ENCODE measurements at places on chromosomes 16 and 17.

DNA sequence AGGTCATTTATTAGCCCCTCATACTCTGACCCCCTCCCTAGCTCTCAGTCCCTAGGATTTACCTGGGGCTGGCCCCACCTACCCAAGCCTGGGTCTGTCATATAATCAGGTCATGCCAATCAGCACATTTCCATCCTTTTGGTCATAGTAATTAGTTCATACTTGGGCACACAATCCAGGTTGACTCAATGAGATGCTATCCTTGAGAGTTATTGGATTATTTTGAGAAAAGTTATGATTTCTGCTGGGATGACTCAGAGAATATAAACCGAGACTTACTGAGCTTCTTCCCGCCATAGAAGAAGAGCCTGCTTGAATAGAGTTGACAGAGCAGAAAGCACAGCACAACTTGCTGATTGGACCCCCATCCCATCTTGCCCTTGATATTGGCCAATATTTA is 331.5 kb downstream of the CBLN1 start:
- no peak for DNase-seq

DNA sequence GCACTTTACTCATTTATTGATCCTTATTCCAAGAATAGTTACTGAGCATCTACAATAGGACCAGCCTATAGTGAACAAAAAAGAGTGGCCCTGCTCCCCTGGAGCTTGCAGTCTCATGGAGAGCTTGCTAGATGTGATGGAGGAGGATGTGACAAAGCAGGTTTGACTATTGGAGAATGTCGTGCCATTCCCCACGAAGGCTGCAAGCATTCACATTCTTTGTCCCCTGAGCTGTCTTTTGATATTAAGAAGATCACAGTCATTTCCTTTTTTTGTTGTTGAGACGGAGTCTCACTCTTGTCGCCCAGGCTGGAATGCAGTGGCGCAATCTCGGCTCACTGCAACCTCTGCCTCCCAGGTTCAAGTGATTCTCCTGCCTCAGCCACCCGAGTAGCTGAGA is 115.0 kb upstream of the ADAMTS18 start:
- DNase-seq: no peak

- peak; percentile 56 for DNase-seq
Measured at GRCh38 chr16:30382111-30382881, at the start of gene SEPTIN1. TSS of gene SEPTIN1 (minus strand) at chr16:30382561. CDS start at chr16:30382542, 19 bp downstream.

DNA sequence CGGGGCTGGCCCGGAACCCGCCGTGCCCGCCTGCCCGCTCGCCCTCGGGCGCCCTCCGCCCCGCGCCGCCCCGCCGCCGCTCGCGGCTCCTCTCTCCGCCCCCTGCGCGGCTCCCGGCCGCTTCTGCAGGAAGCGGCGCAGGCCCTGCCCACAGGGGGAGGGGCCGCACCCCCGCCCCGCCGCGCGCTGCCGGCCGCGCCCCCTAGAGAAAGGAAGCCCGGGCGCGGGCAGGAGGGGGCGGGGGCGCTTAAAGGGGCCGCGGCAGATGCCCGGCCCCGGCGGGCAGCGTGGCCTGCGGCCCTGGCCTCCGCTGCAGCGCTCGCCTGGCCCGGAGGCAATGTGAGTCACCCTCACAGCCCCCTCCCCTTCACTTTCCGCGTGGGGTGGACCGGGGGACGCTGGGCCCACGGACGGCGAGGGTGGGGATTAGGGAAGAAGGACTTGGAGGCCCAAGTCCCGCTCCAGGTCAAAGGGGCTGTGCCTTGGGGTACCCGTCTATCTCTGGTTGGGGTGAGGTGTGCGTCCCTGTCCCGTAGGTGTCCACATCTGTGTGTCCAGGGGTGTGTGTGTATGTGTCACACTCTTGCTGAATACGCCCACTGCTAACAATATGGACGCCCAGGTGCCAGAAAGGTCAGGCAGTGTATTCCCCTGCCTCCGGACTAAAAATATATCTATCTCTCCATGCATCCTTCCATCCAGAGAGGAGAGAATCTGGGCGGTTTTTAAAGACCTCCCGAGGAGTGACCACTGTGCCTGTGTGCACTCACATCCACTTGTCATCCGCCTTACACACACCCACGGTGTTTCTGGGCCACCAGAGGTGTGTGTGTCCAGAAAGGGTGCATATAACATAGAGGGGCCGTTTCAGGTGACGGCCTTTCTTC is at the start of gene GIT1:
Gene GIT1 (minus strand): TSS at position 125 of the 887 bp plus-strand sequence. CDS start 270 bp downstream, outside the sequence.
- peak; percentile 89 for DNase-seq

DNA sequence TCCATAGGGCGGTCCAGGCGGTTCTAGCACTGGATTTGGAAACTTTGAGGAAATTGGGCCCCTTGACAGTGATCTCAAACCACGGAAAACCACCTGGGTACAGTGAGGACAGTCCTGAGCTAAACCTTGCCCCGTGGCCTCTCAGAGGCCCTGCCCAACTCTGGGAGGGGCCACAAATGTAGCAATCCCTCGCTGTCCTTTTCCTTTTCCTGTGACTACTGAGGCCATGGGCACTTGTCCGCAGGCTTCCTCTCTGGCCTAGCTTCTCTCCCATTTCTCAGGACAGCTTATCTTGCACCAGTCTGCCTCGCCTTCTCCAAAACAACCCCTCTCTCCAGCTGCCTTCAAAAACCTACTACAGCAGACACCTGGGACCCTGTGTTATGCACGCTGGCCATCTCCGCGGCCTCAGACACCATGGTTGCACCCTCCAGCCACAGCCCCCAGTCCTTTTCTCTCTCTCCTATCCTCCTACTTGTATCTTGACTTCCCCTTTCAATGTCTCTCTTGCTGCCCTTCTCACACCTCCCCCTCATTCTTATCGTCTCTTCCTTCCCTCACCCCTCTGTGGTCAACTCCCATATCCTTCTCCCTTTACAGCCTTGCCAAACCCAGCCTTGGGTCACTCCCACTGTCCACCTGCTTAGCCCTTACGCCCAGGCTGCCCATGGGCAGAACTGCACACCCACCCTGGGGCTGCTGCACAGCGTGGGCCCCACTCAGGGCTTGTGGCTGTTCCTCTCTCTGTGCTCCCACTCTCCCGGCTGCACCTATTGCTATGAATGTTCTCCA is 7.6 kb downstream of the SCPEP1 start:
- no peak for DNase-seq

GRCh38 chr16:64910356-64910755 is 211.5 kb downstream of the CDH11 start:
- no peak for DNase-seq

DNA sequence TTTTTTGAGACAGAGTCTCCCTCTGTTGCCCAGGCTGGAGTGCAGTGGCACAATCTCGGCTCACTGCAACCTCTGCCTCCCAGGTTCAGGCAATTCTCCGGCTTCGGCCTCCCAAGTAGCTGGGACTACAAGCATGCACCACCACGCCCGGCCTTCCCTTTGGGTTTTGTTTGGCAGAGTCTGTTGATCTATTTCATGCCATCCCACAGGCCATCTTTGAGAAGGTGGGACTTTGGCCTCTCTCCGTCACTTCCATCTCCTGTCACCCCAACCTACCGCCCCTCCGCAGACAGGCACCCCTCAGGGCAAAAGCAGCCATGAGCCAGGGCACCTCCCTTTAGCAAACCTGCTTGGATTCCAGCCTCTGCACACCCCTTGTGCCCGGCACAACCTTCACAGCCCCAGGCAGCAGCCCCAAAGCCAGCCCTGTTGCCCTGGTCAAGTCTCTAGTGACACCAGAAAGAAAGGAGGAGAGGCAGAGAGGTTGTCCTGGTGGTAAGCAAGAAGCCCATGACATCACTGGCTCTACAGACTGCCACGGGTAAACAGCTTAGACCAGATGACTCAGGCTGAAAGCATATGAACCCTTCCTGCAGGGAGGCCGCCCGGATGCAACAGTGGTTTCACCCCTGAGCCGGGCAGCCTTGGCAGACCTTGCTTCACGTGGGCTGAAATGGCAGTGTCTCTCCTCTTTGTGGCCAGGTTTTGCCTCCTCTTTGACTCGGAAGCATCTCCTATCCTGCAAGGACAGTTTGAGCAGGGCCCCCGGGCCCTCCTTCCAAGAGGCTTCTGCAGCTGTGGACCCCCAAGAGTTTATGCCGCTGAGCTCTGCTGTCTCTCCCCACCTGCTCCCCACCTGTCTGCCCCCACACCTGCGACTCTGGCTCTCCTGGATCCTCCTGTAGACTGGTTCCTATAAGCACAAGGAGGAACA is 8.1 kb upstream of the TIMP2 start:
- DNase-seq: peak; percentile 85

DNA sequence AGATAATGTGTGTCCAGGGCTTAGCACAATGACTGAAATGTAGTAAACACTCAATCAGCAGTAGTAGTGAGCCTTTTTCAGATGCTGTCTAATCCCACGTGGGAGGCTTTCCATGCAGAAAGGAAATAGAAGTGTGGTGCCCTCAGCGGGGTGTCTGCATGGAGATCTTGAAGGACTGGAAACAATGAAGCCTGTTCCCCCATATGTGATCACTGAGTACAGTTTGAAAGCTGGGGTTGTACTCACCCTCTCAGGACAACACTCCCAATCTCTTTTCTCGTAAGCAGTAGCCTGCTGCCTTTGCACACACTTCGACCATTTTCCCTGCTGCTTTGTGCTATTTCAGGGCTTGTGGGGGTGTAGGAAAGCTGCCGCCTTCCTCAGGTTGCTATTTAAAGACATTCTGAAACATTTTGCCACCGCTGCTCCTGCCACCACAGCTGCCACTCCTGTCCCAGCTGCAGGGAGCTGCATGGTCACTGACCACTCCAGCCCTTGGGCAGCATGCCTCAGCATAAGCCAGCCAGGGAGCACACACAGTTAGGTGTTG is 40.6 kb upstream of the HAS3 start:
- DNase-seq: no peak

- DNase-seq: no peak
Measured at GRCh38 chr17:43330876-43331639, 67.7 kb upstream of the ARL4D start.

DNA sequence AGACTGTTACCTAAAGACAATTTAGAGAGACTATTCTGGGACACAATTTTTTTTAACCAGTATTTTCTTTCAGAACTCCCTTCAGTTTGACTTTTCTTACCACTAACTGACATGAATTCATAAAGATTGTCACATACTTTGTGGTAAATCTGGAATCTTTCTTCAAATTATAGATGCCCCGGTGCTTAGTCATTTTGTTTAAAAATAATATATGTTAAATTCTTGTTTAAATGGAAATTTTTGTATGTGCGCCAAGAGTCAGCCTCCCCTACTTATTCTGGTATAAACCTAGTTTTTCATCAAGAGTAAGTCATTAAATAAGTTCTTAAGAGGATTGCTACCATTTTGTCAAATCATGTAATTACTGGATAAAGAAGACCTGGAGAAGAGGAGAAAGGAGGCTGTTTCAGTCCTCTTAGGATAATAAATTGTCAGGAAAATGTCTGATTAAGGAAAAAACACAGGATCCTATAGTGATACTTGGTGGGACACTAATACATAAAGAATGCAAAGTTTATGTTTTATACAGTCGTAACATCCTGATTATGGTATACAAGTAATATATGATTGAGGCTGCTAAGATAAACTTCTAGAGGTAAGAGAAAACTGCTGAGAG is 424.4 kb downstream of the PMP22 start:
- DNase-seq: no peak

GRCh38 chr16:89322321-89323119 is 105.0 kb downstream of the ZNF778 start:
- DNase-seq: no peak

GRCh38 chr17:17725752-17726457 is 44.6 kb downstream of the RAI1 start:
- DNase-seq: no peak

- DNase-seq: no peak
Measured at GRCh38 chr17:43587647-43588046, 41.5 kb upstream of the ETV4 start.

- no peak for DNase-seq
Measured at GRCh38 chr17:29102046-29102445, 59.1 kb downstream of the PIPOX start.

DNA sequence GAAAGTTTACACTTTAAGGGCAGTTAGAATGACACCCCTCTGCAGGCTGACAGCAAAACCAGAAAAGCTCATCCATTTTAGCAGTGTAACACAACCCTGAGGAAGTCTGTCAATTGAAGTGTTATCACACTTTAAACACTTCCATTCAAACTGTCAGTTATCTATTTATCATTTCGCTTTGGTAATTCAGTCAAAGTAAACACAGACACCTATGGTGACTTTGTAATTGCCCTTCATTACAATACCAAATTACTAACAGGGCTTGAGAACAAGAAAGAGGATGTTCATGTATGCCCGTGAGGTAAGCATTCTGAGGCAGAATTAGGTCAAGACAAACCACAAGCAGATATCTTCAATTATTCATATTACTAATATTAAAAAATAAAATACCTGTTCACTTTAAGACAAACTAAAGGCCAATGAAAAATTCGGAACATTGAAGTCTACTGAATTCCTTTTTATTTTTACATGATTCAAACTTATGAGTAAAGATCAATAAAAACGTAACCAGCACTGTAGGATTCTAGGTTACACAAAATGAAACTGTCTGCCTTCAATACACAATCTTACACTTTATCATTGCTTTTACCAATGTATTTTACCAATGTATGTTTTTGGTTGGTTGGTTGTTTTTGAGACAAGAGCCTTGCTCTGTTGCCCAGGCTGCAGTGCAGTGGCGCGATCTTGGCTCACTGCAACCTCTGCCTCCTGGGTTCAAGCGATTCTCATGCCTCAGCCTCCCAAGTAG is 57.1 kb downstream of the BRIP1 start:
- DNase-seq: no peak

GRCh38 chr16:84348386-84348888 is 19.9 kb upstream of the ATP2C2 start:
- DNase-seq: no peak

DNA sequence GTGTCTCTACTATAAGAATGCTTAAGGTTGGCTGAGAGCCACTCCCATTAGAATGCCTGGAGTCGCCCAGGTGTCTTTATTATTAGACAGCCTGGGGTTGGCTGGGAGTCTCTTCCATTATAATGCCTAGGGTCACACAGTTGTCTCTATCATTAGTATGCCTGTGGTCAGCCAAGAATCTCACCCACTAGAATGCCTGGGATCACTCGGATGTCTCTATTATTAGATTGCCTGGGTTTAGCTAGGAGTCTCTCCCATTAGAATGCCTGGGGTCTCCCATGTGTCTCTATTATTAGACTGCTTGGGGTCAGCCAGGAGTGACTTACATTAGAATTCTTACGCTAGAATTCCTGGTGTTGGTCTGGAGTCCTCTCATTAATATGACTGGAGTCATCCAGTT is 2255.3 kb downstream of the TP53TG3F start:
- no peak for DNase-seq

- no peak for DNase-seq
Measured at GRCh38 chr16:20611350-20611902, 35.3 kb upstream of the ACSM2B start.

Data from T-helper 1 cell (primary cell).